ENCODE measurements at places on chromosomes 5 and 9.

GRCh38 chr5:63439537-63439936 is 522.7 kb downstream of the HTR1A start:
- no peak for DNase-seq

DNA sequence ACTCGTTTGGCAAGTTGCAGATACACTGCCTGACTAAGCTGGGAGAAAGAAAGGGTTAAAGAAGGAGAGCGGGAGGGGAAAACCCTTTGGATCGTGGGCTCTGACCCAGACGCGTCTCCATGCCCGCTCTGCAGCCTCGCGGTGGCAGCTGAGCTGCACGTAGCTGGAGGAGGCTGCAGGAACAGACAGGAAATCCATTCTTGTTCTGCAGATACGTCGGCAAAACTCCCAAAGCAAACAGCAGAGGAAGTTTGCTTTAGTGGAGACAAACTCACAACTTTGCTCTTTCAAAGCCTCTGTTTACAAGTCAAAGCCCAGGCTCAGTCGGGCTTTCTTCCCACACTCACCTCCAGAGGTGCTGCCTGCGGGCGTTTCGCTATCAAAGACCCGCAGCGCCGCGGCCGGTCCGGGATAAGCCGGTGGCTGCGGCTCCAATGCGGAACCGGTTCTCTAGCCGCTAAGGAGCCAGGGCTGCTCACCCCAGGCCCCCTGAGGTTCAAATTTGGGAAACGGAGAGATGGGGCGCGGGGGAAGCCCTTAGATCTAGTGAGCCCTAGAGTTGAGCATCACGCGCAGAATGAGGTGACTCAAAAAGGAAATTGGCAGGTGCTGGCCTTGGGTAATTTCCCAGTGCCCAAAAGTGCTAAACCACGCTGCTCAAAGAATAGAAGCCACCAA is 60.7 kb downstream of the MAT2B start:
- DNase-seq, result peak; percentile 43

- no peak for DNase-seq
These were observed 159.1 kb downstream of the FAM114A2 start for GRCh38 chr5:153879596-153879995.

DNA sequence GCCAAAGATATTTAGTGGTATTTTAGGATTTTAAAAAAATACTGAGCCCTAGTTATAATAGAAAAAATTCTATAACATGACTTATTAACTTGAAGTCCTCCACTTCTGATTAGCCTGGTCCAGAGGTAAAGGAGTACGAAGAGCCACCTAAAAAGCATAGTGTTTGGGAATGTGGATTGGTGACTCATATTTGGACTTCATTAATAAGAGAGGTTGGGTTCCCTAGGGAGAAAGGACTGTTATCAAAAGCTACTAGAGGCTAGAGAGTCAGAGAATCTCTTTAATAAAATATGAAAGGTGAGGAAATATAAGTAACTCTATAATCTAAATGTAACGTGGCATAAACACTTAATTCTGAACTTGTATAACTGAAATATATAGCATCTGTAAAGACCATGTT is 180.7 kb upstream of the TARS1 start:
- DNase-seq, result no peak

DNA sequence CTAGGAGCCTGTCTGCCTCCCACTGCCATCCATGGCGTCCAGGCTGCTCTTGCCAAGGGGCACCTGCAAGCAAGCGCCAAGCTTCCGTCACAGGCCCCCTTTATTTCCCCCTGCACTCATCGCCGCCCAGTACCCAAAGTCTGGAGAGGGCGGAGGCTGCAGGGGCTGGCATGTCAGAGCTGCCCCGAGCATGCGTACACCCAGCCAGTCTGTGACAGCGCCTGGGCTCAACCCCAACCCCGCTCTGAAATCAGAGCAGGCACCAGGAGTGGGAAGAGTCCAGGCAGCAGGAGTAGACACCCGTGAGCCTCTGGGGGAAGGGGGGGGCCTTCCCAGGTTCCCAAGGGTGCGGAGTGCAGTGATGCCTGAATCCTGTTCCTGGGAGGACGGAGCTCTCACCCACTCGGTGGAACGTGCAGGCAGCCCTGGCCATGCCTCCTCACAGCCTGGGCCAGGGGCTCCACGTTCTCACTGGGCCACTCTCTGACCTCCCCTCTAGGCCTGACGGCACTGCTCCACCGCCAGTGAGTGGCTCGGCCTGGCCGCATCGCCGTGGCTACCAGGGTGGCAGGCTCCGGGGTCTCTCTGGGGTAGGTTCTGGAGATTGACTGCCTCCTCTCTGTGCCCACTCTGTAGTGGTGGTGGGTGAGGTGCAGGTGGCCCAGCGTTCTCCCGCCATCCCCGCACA is 469.0 kb downstream of the CDH9 start:
- DNase-seq, result no peak

GRCh38 chr9:2788919-2789318 is 55.0 kb downstream of the PUM3 start:
- DNase-seq, result no peak

DNA sequence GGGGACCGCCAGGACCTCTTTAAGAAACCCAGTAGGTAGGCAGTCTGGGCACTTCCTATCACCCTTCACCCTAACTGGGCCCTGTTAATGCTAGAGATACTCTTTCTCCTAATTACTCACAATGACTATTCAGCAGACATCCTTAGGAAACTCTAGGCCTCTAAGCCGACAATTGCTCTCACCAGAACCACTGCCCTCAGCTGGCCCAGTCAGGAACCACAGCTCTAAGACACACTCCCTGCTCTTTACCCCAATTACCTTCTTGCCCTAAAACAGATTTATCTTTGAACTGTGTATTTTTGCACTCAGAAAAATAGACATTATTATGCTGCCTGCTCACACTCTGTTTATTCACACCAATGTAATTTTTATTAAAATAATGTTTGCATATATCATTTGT is 432.6 kb upstream of the SLC30A5 start:
- peak; percentile 10 for DNase-seq

DNA sequence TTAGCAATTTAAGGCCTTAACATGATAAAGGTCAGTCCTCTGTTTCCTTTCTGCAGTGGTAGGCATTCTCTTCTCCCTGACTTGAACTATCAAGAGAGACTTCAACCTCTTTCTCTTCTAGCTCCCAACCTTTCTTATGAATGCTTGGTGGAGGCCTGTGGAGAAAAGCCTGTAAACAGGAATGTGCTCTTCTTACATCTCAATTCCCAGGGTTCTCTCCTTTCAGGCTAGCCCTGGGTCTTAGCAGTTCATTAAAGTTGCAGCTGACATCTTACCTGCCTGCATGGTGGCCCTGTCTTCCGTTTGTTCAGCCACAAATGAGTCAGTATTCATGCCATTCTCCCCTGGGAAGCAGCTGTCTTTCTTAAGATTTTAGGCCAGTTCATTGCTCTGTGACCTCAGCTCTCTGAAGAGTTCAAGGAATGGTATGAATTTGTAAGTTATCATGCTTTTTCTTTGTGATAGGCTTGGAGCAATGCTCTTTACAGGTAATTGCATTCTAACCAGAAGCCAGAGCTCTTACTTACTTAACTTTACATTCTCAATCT is 77.8 kb downstream of the ADCY2 start:
- no peak for DNase-seq

DNA sequence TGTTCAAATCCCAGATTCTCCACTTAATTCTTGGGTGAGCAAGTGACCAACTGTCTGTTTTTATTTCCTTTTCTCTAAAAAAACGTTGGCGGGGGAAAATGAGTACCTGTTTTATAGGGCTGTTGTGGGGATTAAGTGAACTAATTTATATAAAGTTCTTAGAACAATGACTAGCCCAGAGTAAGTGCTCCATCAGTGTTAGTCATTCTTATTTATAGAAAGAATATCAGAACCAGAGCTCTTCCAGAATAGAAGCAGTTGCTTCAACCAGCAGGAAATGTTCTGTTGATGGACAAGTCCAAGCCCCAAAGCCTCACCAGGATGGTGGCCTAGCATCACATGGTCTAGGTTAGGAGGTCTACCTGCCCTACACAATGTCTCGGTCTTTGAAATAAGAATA is 379.2 kb downstream of the ACTL7B start:
- no peak for DNase-seq

DNA sequence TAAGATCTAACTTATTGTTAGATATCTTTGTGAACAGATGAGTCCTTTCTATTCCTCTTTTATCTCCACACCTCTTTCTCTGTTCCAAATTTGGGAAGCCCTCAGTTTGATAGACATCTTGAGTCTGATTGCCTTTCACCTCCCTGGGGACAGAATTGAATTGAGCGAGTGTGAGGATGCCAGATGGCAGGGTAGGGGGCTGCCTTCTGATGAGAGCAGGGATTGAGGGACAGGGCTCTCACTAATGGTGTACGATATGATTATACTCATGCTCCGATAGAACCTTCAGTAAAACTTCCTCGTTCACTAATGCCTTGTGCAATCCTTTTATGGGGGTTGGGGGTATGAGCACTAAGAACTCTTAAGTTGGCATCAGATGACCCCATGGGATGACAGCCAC is 172.1 kb upstream of the DAP start:
- DNase-seq, result no peak

DNA sequence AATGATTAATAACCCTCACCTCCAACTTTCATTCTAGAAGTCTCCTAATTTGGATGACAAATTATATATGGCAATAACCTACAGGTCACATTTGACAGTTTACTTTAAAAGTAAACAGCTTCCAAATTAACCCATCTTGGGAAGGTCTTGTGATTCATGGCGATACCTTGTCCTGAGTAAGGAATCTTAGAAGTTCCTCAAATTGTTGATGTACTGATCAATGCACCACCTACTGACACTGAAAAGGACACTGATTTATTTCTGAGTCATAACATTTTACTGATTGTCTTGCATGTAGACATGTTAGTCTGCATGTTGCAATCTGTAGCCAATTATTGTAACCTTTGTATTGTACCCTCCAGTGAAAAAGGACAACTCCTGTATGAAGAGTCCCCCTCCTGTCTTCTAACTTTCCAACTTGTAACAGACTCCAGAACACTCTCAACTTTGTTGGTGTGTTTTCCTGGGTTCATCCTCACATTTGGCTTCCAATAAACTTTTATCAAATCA is 16.0 kb upstream of the SLC22A5 start:
- no peak for DNase-seq

DNA sequence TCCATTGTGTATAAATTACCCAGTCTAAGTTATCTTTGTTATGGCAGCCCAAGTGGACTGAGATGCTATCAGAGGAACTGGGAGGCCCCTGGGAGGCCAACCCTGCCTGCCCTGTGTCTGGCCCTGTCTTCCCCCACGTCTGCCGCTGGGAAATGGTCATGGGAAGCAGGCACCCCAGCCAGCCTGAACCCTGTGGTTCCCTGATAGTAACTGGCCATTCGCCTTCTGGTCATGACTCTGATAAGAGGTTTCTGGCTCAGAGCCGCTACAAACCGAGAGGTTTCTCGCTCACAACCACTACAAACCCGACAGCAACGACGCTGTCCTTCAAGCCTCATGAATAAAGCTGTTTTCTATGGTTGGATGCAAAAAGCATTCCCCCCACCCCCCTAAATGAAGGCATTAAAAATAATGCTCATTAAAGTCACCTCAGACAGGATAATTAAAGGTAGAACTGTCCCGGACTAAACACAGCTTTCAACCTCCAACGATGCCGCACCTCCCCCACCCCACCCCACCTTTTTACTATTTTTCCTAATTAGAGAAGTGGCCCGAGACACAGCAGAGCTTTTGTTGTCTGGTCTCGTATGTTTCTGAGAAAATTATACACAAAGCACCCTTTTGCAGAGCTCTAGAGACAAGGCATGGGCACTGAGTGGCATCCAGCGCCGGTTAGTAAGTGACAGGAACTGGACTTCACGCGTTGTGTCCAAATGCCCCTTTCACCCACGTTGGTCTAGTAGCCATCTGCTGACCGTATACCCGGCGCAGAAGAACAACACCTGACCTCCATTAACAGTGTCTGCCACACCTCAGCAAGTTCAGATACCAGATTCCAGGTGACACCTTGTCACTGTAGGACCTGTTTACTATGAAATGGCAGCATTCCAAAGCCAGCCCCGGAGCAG is 140.8 kb downstream of the COL23A1 start:
- DNase-seq, result no peak

DNA sequence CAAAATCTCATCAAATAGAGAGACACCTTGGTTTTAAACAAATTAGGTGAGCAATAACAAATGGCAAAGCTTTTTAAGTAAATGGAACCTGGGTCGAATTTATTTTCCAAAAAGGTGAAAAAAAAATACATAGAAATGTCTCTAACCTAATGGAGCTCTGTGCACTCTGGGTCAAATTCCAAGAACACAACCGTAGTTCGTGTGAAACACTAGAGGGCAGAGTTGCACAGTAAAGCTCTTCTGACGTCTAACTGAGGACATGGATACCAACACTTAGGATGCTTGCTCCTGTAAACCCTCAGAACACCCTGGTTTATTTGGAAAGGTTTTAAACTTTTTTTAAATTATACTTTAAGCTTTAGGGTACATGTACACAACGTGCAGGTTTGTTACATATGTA is 18.9 kb downstream of the MARCHF11 start:
- peak; percentile 58 for DNase-seq

DNA sequence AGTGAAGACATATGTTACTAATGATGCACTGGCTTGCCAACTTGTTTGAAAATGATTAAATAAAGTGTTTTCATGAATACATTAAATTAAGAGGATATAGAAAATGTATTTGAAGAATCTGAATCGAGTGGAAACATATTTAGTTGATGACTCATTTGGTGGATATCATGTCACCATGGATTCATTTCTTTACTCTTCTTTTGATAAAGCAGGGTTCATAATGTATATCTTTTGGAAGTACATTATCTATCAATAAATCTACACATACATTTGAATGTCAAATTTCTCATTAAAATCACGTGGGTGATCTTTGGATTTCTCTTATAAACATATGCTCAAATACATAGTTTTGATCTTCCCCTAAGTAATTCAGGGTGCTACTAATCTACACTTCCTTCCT is 1148.1 kb upstream of the ACO1 start:
- DNase-seq, result peak; percentile 10

DNA sequence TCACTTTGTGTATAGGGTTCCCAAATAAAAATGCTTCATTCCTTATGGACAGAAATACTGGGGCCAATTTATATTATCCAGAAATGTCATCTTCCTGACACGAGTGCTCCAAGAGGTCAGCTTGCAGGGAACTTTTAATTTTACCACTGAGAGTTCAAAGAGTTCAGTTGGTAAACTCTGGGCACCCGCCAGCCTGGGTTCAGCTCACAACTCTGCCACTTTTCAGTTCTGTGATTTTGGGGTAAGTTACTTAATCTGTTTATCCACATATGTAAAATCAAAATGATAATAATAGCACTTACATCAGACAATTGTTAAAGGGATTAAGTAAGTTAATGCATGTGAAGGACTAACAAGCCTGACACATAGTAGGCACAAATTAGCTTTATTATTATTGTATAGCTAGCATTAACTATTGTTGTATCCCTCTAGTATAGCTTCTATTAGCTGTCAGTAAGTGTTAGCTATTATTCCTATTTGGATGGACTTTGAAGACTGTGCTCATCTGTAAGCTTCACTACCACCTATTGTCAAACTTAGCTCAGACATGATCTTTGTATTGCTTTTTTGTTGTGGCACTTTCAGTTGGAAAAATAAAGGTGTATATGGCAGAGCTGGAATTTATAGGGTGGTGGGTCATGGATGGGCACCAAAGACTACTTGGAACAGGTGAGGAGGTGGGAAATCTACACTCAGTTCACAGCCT is 1.6 kb downstream of the MEGF10 start:
- no peak for DNase-seq

- DNase-seq, result no peak
These were observed 163.2 kb upstream of the TRPC7 start for GRCh38 chr5:136528481-136529030.

Measured in activated CD4-positive, alpha-beta T cell treated with anti-CD3 and anti-CD28 coated beads, Interleukin-2, Interleukin-6, amounts not matched to agents 100 ng/mL and 50 ng/mL, durations not matched to agents 16 hours and 8 hours (primary cell).